ENCODE measurements at places on chromosomes 2 and 18.

- DNase-seq, result no peak
Measured at GRCh38 chr2:168402531-168402930, 53.5 kb upstream of the CERS6 start.

DNA sequence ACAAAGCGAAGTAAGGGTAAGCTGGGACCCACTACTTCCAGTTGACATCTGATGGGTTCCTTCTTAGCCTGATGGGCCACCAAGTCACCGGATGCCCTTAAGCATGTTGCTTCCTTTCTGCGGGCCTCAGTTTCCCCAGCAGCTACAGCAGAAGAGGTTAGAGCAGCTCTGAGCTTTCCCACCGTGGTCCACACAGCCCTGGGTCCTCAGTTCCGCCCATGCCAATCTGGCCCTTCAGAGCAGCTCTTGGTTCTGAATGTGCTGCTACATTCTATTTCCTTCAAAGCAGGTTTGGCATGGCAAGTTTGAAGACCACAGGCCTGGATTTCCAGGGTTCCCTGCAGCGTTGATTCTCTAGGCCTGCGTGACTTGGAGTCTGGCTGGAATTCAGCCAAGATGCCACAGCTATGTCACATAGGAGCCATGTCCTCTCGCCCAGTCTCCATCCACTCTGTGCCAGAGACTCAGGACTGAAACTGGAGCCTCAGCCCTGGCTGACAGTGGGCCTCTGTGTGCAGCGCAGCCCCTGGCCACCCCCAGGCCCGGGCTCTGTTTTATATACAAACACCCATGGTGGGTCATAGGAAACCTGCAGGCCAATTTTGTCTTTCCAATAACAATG is 79.6 kb downstream of the TFCP2L1 start:
- no peak for DNase-seq

- no peak for DNase-seq
Measured at GRCh38 chr2:71402427-71402826, 50.9 kb upstream of the DYSF start.

GRCh38 chr2:154170400-154170799 is 298.7 kb downstream of the GALNT13 start:
- DNase-seq, result no peak

DNA sequence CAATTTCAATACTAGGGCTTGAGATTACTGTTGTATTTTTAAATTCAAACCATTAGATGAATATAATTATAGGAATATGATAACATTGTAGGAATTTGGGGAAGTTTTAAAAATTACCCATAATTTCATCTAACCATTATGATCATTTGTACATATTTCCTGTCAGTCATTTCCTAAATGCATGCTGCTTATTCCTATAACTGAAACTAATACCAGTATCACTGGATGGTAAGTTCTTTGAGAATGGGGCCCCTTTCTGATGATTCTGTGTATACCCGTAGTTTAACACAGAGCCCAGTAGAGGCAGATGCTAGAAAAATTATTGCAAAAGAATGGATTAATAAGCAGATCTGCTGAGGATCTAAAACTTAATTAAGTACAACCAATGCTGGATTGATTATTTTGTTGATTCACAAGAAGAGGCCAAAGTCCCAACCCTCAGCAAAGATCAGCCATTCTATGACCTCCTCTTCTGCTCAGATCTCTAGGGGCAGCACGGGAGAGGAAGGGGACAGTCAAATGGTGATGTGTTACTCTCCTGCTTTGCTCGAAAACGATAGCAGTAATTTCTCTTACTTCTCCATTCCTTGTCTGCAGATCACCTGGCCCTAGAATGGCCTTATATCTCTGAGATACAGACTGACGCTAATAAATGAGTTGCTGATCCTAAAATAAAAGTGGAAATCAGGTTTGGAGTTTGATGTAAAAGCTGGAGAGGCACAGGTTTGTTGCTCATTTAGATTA is 69.5 kb upstream of the PELI1 start:
- no peak for DNase-seq

DNA sequence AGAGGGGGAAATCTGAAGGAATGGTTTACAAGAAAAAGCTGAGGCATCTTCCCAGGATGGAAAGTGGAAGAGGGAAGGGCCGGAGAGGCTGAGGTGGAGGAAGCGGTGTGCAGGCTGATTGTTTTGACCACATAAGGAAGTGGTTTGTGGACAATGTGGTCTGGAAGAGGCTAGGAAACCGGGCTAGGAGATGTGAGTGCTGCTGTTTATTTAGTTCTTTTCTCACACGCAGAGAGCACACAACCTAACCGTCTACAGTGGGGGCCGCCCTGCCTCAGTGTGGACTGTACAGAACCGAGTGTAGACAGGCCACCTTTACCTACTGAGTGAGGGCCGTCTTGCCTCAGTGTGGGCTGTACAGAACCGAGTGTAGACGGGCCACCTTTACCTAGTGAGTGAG is 251.7 kb upstream of the PXDN start:
- peak; percentile 50 for DNase-seq

GRCh38 chr2:9291866-9292265 is 85.3 kb downstream of the ASAP2 start:
- no peak for DNase-seq

- DNase-seq, result no peak
Measured at GRCh38 chr18:63604791-63605567, 17.8 kb downstream of the SERPINB13 start.

DNA sequence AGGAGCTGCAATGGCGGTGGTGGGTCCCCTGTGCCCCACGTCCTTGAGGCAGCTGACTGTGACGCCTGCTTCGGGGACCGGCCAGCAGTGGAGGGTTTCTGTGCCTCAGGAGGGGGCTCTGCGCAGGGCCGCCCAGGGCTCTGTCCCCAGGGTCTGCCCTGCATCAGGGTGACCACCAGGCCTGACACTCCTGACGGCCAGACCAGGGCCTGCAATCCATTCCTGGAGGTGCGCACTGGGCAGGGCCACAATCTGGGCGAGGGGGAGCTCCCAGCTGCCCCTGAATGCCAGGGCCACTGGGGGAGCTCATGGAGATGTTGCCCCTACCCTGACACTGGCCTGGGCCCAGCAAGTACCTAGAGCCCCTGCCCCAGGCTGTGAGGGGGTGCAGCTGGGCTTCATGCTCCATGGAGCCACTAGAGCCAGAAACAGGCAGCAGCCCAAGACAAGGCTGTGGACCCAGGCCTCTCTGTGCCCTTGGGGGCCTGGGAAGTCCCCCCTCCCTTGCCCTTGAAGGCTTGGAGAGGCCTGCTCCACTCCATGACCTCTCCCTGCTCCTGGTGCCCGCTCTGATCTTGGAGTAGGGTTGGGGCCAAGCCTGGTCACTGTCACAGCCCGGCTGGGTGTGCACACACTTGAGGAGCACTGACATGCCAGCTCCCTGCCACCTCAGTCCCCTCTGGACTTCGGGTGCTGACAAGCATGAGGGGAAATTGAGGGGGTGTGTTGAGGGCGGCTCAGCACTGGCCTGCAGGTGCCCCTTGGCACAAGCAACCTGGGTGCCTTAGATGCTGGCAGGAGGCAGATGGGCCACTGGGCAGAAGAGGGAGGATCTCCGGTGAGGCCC is 55.9 kb downstream of the LDAH start:
- no peak for DNase-seq

DNA sequence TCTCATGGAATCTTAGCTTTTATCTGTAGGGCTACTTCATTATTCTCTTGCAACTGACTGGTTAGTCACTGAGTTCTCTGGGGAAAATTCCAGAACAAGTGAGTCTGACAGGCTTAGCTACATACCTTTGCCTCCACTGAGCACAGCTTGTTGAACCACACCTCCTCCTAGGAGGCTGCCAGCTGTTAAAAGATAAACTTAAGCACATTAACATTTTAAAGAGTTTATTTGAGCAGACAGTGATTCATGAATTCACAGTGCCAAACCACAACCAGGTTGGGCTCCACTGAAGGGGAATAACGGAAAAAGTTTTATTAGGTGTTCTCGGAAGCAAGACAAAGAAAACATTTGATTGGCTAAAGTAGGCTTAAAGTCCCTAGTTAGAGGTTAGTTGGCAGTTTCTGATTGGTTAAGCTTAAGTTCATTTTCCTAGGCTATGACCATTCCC is 12.5 kb upstream of the SLC38A11 start:
- DNase-seq, result no peak

GRCh38 chr2:138474100-138474825 is 27.3 kb upstream of the SPOPL start:
- no peak for DNase-seq

GRCh38 chr2:26185304-26185928 is 12.5 kb downstream of the GAREM2 start:
- DNase-seq, result no peak

GRCh38 chr2:152460567-152460966 is 125.6 kb downstream of the FMNL2 start:
- DNase-seq, result no peak

GRCh38 chr2:157301307-157301706 is 24.3 kb downstream of the ERMN start:
- no peak for DNase-seq

DNA sequence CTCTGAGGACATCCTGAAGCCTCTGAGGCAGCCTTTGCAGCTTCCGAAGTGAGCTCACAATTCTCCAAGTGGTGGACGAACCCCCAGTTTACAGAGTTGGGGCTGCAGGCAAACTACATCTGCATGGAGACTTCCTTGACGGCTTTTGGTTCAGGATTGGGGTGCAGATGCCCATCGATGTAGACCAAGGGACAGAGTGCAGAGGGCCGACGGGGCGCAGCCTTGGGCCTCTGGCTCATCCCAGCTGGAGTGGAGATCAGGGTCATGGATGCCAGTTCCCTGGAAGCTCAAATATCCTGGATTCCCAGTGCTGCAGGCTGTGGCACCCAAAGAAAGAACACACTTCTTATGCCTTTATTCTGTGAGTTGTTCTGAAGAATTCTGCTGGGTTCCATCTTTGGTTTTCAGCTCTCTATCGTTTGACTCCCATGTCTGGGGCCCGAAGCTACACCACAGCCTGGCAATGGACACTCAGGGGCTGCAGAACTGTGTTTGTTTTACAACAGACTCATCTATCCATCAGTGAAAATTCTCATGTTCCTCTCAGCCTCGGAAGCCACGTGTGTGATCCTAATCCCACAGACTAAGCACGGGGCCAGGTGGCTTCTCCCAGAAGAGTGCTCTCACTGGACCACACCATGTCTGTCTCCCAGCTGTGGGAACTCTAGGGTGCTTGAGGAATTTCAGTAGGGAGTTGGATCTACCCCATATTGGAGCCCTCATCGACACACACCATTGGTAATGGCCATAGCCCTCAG is 414.1 kb upstream of the MYT1L start:
- no peak for DNase-seq

GRCh38 chr18:75912829-75913228 is 485.3 kb upstream of the SMIM21 start:
- DNase-seq, result no peak

GRCh38 chr2:71500426-71501079 is 47.2 kb downstream of the DYSF start:
- DNase-seq, result no peak

DNA sequence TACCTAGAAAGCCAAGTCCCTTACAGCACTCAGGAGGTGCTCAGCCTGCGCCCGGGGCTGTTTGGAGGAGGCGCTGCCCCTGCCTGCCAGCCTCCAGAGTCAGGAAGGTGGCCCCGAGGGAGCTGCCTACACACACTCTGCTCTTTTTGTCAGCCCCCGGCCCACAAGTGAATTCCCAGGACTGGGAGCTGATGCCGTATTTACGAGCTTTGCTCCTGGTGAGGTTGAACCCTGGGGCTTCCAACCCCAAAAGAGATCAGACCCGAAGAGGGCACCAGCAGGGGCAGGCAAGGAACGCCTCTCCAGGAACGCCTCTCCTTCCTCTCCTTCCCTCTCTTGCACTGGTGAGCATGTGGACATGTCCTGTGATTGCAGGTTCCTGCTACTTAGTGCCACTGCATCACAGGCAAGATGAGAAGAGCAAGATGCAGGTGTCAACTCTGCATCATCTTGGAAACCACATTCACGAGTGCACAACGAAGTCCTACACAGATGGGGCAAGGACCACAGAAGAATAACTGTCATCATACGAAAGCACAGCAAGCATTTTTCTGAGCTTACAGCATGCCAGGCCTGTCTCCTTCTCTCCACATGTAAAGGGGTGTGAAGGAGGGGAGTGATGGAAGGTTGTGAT is 126.7 kb downstream of the NDUFA10 start:
- DNase-seq, result no peak

- DNase-seq, result no peak
Measured at GRCh38 chr2:109182426-109182825, 53.4 kb downstream of the SH3RF3 start.

- no peak for DNase-seq
Measured at GRCh38 chr2:14706201-14706600, 73.7 kb downstream of the LRATD1 start.

DNA sequence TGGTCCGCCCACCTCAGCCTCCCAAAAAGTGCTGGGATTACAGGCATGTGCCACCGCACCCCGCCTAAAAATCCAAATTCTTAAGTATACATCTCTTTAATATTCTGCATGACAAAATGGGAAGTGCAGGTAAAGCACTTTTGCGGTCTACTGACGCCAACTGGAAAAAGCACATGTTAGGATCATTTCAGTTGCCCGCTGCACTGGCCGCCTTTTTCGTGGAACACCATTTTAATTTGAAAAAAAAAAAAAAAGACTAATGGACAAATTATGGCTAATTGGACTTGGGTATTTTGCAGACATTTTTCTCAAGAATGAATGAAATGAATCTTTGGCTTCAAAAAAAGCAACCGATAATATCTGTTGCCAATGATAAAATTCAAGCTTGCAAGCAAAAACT is 129.3 kb upstream of the GPC1 start:
- DNase-seq, result no peak

GRCh38 chr2:11698009-11698922 is 28.3 kb upstream of the NTSR2 start:
- no peak for DNase-seq

DNA sequence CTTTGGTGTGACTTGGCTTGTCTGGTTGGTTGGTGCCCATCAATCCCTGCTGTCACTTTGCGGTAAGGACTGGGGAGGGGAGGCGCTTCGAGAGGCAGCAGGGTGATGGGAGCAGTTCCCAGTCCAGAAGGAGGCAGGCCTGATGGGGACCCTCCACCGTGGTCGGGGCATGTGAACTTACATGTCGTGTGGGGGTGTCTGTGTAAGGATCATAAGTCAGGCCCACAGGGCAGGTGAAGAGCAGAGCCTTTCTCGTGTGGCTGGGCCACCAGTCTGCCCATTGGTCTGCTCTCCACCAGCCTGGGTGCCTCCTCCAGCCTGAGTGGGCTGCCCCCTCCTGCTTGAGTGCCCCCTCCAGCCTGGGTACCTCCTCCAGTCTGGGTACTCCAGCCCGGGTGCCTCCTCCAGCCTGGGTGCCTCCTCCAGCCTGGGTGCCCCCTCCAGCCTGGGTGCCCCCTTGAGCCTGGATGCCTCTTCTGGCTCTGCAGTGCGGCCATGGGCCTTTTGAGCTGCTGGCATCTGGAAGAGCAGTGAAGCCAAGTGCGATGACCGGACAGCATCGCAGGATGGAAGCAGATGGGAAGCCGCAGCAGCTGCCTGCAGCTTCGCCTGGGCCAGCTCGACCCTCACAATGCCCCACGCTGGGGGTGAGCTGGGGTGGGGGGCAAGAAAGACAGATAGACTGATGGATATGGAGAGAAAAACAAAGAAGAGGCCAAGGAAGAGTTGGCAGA is 25.0 kb downstream of the ATOH8 start:
- DNase-seq, result no peak

- no peak for DNase-seq
Measured at GRCh38 chr2:121599963-121600651, 49.2 kb downstream of the CLASP1 start.
